T follicular helper cell (primary cell): ENCODE measurements at places on chromosomes 16 and 17.

- DNase-seq, result no peak
Measured at GRCh38 chr17:36928471-36929345, 8.6 kb upstream of the LHX1 start.

DNA sequence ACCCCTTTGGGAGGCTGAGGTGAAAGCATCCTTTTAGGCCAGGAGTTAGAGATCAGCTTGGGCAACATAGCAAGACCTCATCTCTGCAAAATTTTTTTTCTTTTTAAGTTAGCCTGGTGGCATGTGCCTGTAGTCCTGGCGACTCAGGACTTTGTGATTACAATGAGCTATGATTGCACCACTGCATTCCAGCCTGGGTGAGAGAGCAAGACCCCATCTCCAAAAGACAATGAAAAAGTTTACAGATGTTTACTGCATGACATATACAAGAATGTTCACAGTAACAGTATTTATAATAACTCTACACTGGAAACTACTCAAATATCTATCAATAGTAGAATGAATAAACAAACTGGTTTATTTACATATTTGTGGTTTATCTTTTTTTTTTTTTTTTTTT, 33.1 kb upstream of the CCL22 start:
- no peak for DNase-seq

DNA sequence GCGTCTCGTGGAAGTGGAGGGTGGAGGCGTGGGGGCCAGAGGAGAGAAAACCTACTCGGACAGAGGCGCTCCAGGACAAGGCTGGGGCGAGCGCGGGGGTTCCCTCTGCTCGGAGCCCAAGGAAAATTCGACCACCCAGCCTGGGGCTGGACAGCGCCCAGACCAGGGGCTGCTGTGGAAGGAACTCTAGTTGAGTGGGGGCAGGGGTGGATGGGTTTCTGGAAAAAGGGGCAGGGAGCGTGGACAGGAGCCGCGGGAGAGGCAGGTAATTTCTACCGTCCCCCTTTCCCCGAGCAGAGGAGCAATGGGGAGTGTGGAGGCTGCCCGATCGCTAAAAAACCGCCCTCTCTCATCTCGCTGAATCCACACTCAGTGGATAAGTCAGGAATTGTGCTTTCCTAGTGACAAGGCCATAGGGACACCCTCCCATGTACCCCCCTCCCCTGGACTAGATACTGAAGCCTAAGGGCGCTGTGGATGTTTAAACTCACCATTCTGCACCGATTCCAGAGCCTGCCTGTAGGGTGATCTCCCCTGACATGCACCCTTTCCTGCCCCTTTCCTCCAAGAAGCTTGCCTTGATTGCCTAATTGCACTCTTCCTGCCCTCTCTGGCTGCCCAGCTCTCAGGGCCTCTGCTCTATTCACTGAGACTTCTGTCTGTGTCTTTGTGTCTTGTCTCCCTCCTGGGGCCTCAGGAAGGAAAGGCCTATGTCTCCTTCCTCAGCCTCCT, 90.7 kb upstream of the TMEM97 start:
- no peak for DNase-seq

DNA sequence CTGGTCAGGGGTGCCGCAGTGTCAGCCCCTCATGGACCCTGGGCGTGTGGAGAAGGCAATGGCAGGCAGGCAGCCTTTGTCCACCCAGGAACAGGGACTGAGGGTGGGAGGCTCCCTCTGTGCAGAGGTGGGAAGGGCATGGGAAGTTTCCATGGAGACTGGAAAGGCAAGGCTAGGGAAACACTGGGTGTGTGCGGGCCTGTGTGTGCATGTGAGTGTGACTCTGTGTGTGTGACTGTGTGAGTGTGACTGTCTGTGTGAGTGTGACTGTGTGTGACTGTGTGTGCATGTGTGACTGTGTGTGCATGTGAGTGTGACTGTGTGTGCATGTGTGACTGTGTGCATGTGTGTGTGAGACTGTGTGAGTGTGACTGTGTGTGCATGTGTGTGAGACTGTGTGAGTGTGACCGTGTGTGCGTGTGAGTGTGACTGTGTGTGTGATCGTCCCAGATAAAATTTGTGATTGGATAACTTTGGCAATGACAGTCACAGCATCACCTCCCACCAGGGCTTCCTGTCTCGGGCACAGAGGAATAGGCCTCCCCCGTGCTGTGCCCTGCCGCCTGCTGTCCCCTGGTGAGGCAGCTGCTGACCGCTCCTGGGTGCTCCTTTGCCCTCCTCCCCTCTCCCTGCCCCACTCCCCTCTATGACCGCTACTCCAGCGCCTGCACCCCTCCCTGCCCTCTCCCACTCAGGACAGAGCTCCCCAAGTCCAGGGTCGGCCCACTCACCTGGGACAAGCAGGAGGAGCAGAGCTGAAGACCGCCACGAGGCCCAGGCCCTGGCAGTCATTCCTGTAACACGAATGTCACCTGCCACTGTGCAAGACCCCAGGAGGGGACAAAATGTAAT, 698 bp downstream of the CD300C start:
- no peak for DNase-seq

- DNase-seq, result no peak
Measured at GRCh38 chr17:77191244-77191643, 50.5 kb downstream of the SEC14L1 start.
